ENCODE measurements at places on chromosomes 2 and 18.

DNA sequence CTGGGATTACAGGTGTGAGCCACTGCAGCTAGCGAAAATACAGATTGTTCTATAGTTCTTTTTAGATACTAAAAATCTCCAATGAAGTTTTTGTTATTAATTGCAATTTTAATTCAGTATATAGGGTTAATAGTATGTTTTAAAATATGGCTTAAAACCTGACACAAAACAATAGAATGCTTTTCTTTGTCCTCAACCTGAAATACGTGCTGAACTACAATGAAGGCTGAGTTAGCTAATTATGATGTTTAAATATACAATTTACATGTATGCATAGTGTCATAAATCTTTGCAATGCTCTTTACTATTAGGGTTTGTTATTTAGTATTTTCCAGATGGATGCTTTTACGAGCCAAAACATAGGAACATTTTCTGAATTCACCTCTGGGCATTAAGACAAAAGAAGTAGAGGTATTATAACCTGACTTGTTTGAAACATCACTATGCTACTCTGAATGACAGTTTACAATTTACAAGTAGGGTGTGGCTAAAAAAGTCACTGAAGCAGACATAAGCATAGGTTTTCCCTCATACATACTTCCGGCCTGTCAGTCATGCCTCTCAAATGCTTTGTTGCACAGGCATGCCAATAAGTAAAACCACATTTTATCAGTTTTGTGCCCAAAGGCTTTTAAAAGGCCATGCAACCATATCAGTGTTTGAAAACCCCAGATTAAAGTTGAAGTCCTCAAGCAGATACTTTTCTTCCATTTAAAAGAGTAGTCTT is 168.3 kb downstream of the OTX1 start:
- peak; percentile 70 for DNase-seq

DNA sequence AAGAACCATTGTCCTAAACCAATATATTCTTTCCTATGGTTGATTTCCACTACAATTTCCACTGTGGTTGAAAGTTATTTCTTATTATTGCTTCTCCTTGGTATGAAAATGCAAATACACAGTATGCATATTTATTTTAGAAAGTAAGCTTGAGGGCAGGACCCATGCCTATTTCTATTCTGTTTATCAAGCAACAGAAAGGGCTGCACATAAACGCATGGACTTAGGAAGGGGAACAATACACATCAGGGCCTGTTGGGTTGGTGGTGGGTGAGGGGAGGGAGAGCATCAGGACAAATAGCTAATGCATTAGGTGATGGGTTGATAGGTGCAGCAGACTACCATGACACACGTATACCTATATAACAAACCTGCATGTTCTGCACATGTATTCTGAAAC is 20.7 kb downstream of the SLC4A3 start:
- DNase-seq = no peak

- no peak for DNase-seq
These were observed 842.1 kb upstream of the FANCL start for GRCh38 chr2:59083075-59083828.

- peak; percentile 11 for DNase-seq
These were observed 20.1 kb upstream of the SLC39A10 start for GRCh38 chr2:195636890-195637289.

- DNase-seq = no peak
These were observed 44.4 kb downstream of the CERS6 start for GRCh38 chr2:168500516-168500915.

Measured in NCI-H69 (cell line).